ENCODE measurements at places on chromosomes 6 and 20. TPM values are rescaled to one million over a fixed set of nuclear protein-coding genes. Genes with fewer than 3 reads are reported as not detected.
A peak's percentile ranks its signal among the peaks of the same experiment; 100 is the strongest.

Gene SLC22A16
- total RNA-seq, result not detected

Gene GPX5
- not detected for total RNA-seq

Gene EFCAB8
- not detected for total RNA-seq

Gene ENPP5
- 3.5 TPM for total RNA-seq

Gene SIRPB2
- 2.4 TPM for total RNA-seq

DNA sequence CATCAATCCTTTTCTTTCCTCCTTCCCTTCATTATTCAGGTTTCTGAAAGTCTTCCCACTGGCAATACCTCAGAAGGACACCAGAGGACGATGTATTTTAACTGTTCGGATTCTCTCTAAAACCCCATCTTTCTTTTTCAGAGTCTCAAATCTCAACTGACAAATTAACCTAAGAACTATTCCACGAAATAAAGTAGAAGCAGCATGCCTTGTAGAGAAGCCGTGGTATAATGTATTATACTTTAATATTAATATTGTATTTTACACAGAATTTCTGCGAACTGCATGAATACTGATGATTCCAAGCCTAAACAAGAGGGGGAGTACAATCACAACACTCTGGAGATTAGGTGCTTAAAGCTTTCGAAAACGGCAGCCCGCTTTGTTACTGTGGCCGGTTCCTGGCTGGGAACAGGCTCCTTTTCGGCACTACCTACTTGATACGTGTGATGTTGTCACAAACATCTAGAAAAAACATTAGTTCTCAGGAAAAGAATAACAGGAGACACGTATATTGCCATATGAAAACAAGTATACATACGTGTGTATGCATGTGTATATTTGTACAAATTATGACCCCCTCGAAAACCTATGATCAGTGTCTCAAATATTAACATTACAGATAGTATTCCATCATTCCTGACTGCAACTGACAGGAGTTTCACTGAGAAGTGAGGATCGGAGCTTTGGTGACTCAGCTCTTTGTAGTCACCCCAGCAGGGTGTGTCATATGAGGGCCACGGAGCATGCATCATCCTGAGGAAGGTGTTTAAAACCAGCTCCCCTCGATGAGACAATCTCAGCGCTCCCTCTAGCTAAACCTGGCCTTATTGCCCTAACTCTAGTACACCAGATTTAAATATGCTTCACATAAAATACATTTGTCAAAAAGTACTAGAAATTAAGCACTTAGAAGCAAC lies 319.7 kb upstream of the TCF21 start:
- DNase-seq, result peak; percentile 26

GRCh38 chr6:47151232-47151898 lies 109.2 kb upstream of the ADGRF1 start:
- DNase-seq, result no peak

DNA sequence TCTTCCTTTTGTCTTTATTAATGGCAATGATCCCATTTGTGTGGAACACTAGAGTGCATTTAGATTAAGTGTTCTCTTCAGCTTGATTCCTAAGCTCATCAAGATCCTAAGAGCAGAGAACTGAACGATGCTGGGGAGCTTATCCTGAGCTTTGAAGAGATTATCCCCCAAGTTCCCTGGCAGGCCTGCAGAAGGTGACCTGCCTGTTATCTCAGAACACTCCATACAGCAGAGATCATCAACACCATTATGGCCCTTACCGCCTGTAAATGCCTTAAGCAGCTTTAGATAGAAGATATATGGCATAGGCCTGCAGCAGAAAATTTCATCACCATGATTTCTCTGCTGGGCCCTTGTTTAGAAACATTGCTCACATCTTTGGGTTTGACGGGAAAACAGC lies 779.9 kb upstream of the MAP3K7 start:
- DNase-seq, result no peak

DNA sequence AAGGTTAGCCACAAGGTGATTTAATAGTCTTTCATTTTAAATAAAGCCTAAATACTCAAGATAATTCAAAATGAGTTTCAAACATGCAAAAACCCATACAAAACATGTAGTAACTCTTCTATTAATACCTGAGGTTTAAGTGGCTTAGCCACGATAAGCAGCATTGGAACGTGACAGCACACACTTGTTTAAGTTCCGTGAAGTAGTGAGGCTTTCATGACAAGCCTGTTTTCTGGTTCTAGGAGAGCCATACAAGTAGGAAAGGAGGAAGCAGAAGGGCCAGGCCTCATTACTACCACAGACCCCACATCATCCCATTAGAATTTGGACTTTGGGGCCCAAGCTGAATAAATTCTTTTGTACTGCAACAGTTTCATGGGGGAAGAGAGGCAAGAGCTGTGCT lies 54.3 kb upstream of the PRND start:
- no peak for DNase-seq

- DNase-seq, result no peak
These were observed 255.8 kb downstream of the NFATC2 start for GRCh38 chr20:51286758-51287157.

DNA sequence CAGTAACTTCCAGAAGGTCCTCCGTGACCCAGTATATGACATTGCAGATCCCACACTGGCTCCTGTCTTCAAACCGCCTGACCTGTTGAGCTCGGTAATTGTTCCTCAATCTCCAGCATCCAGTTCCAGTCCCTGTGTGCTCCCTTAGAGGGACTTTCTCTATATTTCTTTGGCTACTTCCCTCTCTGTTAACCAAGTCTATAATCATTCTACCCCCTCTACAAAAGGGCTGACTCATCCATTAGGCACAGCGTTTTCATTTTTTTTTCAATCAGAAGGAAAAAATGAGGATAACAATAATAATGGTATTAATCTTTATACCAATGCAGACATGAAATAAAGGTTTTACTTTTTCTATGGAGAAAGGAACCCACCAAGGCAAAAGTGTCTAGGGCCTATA lies 69.3 kb downstream of the FAM229B start:
- no peak for DNase-seq
